Upper lobe of right lung (tissue), 1 donor: ENCODE measurements at places on chromosomes 16 and 17. TPM values are rescaled to one million over a fixed set of nuclear protein-coding genes. Genes with fewer than 3 reads are reported as not detected.

Gene KCNH4
- total RNA-seq = 0.26 TPM

Gene ZNF652
- 49.8 TPM for total RNA-seq

GRCh38 chr16:86533767-86534351 is 21.2 kb downstream of the MTHFSD start:
- no peaks in the 10 kb centered on the region for H3K4me1 ChIP-seq
- DNase-seq = no peak
- H3K4me3 ChIP-seq = no peak overlapping the region
- H3K27me3 ChIP-seq = no peaks in the 10 kb centered on the region
- H3K36me3 ChIP-seq = peaks cover 44% of the 10 kb centered on the region

DNA sequence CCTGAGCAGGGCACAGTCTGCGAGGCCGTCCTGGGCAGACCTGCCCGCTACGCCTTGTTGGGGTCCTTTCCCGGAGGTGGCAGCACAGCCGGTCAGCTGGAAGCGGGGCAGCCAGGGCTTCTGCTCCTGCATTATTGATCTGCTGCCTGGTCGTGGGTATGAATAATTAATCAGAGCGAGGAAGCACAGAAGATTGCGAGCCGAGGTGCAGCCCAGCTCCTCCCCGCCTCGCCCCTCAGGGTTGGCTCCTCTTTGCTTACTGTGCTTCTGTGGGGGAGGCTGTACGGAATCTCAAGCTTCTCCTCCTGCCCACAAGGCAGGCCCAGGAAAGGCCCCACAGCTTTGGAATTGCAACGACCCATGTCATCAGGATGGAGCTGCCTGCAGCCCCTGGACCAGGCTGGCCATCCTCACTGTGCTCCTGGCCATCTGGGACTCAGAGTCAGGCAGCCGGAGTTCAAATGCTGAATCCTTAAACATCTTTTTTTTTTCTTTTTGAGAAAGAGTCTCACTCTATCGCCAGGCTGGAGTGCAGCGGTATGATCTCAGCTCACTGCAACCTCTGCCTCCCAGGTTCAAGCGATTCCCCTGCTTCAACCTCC is 25.6 kb downstream of the TRARG1 start:
- no peak for DNase-seq
- H3K27ac ChIP-seq = no peak overlapping the region
- H3K36me3 ChIP-seq = no peaks in the 10 kb centered on the region
- peaks cover 4% of the 10 kb centered on the region for H3K27me3 ChIP-seq
- no peaks in the 10 kb centered on the region for H3K4me1 ChIP-seq
- H3K4me3 ChIP-seq = no peak overlapping the region

DNA sequence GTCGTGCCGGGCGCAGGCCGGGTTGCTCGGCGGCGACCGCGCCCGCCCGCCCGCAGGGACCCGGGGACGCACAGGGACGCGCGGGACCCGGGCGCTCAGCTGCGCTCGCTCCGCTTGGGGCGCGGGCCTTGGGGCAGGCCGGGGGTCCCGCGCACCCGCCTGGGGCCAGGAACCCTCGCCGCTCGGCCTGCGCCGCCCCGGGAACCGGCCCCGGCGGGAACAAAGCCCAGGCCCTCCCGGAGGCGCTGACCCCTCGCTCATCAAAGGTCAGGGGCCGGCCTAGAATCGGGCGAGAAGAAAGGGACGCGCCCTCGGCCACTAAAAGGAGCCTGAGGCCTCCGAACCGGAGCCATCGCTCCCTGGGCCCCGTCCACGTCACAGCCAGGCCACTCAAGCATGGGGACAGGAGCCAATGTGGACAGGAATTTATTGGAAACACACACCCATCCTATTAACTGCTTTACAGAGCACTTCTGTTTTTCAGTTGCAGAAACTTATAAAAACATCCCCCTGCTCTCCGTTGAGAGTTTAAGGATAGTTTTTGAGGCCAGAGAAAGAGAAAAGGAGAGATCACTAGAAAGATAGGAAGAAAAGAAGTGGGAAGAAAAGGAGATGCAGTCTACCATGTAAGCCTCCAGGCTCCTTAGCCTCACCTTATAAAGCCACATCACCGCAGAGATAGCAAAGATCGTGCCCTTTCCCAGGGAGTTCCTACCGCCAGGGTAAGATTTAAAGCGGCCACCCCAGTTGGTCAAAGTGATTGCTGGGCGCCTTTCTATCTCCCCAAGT is 558 bp upstream of the ZFHX3 start:
- peak; percentile 88 for DNase-seq
- peaks cover 49% of the 10 kb centered on the region for H3K4me1 ChIP-seq
- H3K36me3 ChIP-seq = no peaks in the 10 kb centered on the region
- H3K27me3 ChIP-seq = no peaks in the 10 kb centered on the region
- peak overlapping the region; percentile 71 for H3K4me3 ChIP-seq
- peak overlapping the region; percentile 91 for H3K27ac ChIP-seq

DNA sequence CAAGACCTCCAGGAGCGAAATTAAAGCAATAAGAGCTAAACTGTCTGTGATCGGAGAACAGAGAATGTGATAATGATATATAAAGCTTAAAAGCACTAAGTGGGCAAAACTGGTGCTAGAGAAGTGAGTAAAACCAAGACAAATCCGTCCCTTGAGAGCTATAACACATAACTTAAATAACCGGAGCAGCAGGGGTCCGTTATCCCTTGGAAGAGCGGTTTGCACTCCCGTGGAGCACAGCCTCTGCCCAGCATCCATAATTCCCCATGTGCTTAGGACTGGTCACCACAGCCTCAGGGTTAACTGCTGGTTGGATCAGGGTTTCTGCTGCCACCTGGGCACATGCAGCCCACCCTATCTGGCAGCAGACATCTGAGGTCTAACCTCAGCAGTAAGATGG is 489.0 kb downstream of the NPIPA7 start:
- no peak for DNase-seq
- H3K27me3 ChIP-seq = peaks cover 9% of the 10 kb centered on the region
- no peaks in the 10 kb centered on the region for H3K36me3 ChIP-seq
- H3K4me3 ChIP-seq = no peak overlapping the region
- no peak overlapping the region for H3K27ac ChIP-seq

GRCh38 chr16:23424292-23424958 is 28.6 kb downstream of the COG7 start:
- DNase-seq = peak; percentile 73
- H3K4me1 ChIP-seq = peaks cover 20% of the 10 kb centered on the region
- peak overlapping the region; percentile 88 for H3K27ac ChIP-seq
- H3K4me3 ChIP-seq = no peak overlapping the region
- no peaks in the 10 kb centered on the region for H3K27me3 ChIP-seq

GRCh38 chr16:69338557-69339288 is 641 bp downstream of the COG8 start:
- peaks cover 61% of the 10 kb centered on the region for H3K36me3 ChIP-seq
- peak overlapping the region; percentile 86 for H3K4me3 ChIP-seq
